Stimulated activated CD4-positive, alpha-beta T cell treated with anti-CD3 and anti-CD28 coated beads, TNF-alpha, amount 100 ng/mL, for 48 hours (primary cell): ENCODE measurements at places on chromosomes 4 and X.

DNA sequence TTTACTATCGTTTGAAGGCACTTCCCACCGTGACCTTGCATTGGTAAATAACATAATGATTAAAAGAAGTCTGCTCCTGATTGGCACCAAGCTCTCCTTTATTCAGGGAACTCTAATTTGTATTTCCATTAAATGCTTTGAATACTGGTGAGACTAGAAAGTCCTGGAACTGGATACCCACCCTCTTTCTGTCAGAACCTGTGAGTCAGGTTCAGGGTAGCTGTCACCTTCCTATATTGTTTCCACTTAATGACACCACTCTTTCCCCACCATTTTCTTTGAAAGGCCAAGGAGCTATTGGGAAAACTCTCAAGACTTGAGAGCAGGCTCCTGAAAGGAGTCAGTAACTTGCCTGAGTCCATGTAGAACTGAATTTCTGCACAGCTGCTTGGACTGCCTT lies 55.9 kb upstream of the RASSF6 start:
- DNase-seq = no peak

GRCh38 chr4:185351691-185352090 lies 44.0 kb downstream of the LRP2BP start:
- DNase-seq = no peak

DNA sequence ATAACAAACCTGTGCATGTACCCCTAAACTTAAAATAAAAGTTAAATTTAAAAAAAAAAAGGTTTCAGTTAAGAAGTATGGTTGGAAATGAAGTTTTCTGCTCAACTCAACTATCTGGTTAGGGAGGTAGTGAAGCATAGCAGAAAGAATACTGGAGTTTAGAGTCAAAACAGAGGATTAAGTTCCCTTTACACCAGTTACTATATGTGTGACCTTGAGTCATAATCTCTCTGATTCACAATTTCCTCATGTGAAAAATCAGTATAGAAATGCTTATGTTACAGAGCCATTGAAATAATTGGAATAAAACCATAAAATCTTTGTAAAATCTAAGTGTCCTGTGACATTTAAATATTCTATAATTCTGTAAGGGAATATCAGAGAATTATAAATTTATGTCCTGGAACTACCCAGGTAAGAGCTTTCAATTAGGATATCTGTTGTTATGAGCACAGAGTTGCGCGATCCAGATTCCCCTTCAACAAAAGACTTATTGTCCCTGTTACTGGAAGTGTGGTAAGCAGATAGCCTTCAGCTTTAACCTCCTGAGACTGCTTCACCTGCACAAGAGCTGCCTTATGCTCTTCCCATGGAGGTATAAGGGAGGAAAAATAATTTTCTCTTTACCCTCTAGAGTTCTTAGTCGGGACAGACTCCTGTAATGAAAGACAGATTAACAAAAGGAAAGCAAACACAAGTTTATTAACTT lies 203.8 kb upstream of the NRK start:
- no peak for DNase-seq

- DNase-seq = no peak
Observed at GRCh38 chrX:30301963-30302362, 7.2 kb downstream of the NR0B1 start.

- no peak for DNase-seq
Observed at GRCh38 chrX:12970691-12971202, 4.2 kb upstream of the TMSB4X start.

- no peak for DNase-seq
Observed at GRCh38 chr4:100287534-100287933, 97.3 kb upstream of the DDIT4L start.

- DNase-seq = no peak
Observed at GRCh38 chr4:73844806-73845205, 8.3 kb upstream of the PF4V1 start.

DNA sequence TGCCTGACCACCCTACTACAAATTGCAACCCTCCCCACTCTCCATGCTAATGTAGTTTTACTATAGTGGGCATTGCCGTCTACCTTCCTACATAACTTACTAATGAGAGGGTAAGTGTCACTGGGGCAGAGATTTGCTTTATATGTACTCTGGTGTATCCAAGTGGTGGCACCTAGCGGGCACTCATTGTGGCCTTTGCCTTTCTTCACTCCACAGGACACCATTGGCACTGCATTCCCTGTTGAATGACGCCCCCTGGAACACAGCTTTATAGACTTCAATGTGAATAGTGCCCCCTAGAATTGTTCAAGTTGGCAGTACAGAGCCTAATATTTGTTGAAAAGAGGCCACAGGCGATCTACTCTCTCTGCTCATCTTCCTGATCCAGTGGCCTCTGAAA lies 215.8 kb downstream of the MID1IP1 start:
- no peak for DNase-seq

DNA sequence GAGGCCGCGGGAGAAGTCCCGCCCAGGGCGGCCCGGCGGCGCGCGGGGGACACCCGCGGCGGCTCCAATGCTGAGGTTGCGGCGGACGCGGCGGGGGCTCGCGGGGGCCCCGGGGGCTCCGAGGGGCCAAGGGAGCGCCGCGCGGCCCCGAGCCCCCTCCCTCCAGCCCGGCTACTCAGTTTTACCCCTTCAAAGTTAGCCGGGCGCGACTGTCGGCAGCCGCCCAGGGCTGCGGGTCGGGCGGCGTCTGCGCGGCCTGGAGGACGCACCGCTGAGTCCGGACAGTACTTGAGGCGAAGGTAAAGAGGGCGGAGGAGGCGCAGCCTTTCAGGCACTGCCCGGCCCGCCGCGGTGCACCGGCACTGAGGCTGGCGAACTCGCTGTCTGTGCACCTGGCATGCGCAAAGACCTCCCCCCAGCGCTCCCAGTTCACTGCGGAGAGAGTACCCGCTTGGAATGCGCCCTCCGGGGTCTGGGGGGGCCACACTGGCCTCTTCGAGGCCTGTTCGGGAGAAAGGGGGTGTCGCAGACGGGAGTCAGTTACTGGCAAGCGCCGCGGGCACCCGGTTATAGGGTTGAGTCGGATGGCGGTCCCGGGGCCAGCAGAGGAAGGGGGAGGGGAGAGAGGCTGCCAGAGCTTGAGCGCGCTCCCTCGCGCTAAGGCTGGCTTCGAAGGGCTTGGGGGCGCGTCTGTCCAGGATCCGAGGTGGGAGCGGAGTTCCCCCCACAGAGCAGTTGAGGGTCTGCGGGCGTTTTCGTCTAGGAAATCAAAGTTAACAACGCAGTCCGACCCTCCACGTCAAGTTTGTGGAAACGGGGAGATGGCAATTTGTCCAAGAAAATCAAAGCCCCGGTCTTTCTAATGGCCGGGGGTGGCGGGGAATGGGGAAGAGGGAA lies 1.1 kb downstream of the PCDH19 start:
- DNase-seq = no peak

DNA sequence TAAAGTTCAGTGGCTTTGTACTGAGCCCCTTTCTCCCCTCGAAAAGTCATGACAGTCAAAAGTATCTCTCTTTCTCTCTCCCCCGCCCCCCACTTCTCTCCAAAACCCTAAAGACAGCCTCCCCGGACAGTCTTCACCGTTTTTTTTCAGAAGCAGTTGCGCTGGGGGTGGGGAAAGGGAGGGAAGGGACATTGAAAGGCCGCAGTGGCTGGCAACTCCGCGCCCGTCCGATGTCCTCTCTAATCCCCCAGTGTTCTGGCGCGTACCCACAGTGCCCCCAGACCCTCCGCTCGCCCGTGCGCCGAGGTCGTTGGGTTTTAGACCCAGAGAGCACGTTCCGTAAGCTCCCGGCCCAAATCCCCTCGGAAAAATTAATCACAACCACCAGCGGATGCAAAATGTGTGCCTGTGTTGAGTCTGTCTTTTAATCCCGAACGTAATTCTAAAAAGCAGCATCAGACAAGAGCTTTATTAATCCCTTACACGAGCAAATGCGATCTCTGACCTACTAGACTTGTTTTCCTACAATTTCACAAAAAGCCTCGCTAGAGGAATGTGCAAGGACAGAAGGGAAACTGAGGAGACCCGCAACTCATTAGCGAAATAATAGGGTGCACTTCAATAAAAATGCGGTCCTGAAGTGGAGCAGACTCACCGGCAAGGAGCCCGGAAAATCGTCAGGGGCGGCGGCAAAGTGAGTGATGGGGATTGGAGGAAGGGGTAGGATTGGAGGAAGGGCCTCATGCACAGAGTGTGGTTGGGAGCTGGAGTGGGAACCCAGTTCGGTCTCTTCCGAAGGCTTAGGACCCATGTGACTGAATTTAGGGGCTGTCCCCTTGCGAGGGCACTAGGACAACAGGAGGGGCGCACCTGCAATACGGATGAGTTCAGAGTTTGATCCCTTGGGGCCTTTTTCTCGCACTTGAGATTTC lies 12.2 kb upstream of the PRDM8 start:
- no peak for DNase-seq

DNA sequence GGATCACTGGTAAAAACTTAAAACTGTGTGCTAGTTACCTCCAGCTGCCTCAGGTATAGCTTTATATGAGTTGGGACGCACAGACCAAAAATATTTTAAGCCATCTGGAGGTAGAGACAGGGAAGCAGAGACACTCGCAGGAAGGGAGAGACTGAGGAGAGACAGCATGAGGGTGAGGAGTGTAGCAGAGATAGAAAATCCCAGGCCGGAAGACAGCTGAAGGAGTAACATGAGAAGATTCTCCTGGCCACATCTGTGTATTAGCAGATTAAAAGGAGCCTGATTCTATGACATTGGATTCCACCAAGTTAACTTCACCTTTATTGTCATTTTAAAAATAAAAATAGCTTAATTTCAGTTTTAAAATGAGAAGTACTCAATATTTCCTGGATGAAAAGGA lies 84.3 kb downstream of the PDLIM5 start:
- no peak for DNase-seq

DNA sequence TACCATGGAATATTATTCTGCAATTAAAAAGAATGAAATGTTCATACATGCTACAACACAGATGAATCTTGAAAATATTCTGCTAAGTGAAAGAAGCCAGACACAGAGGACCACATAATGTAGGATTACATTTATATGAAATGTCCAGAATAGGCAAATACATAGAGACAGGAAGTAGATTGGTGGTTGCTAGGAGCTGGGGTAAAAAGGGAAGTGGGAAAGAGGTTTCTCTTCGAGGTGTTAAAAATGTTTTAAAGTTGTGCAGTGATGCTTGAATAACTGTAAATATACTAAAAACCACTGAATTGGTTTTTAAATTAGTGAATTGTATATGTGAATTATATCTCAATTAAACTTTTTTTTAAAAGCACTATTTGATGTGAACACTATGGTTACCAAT lies 3.6 kb upstream of the NXT2 start:
- no peak for DNase-seq

DNA sequence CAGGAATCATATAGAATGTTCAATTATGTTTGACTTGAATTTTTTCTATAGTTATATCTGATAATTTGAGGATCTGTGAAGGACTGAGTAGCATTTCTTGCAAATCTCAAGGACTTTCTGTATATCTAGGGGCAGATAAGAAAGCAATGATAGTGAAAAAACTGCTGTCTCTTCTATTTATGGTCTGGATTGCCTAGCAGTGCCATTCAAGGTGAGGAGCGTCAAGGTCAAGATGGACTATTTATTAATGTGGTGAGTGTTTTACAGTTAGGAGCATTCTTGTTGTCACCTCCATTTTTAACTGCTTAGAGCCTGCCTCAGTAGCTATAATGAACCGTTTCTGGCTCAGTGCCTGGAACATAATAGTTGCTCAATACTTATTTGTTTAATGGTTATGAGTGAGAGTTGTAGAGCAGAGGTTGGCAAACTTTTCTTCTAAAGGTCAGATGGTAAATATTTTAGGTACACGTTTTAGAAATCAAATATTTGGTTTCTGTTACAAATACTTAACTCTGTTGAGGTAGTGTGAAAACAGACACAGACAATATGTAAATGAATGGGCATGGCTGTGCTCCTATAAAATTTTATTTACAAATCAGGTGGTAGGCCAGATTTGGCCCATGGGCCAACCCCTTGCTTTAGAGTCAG lies 523.2 kb upstream of the IGFBP7 start:
- DNase-seq = no peak

DNA sequence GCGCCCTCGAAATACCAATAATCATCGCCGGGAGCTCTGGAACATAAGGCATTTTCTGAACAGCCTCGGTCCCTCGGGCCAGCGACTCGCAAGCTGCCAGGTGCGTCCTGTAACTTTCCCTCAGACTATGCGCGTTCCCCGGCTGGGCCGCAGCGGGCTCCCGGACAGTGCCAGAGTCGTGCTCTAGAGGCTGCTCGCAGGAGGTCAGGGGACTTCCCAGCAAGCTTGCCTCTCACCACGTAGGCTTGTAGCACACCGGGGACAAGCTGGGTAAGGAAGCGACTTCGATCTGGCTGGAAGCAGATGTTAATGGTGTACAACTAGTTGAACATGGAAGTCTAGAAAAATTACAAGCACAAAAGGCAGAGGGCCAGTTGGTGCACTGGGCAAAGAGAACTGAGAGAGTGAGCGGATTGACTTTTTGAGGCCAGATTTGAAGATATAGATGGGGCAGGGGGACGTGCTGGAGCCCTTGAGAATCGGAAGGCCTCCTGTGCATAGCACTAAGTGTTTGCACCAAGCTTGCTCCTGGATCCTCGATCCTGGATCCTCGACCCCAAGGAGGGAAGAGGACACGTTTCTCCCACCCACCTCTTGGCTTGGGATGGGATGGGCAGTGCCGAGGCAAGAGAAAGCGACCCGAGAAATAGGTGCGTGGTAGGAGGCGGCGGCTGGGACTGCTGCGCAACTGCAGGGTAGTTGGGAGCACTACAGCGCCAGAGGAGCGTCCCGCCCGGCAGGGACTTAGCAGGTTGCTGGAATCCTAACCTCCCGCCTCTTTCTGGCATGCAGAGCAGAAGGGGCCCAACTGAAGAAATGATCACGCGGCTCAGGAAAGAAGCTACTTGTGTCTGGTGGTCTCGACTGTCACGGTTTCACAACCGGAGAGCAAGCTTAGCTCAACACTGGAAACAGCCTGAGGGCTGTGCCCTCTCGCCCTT lies 19.9 kb upstream of the ZIC3 start:
- DNase-seq = no peak

GRCh38 chr4:99859618-99860017 lies 34.6 kb downstream of the LAMTOR3 start:
- no peak for DNase-seq

DNA sequence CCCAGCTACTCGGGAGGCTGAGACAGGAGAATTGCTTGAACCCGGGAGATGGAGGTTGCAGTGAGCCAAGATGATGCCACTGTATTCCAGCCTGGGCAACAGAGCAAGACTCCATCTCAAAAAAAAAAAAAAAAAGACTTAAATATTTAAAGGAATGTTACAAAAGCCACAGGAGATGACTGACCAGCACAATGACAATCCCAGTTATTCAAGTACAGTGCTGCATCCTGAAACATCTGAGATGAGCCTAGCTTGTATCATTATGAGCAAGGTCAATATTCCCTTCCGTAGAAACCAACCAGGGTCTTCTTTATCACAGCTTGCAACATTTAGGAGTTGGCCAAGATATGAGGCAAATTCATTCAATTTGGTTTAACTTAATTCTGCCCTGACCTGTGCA lies 38.6 kb downstream of the LNX1 start:
- no peak for DNase-seq
